ENCODE measurements at places on chromosomes 5 and 9.

- DNase-seq, result peak; percentile 67
These were observed 64.1 kb downstream of the OSTF1 start for GRCh38 chr9:75152416-75152815.

GRCh38 chr5:151622367-151623088, 31.4 kb upstream of the FAT2 start:
- DNase-seq, result no peak

DNA sequence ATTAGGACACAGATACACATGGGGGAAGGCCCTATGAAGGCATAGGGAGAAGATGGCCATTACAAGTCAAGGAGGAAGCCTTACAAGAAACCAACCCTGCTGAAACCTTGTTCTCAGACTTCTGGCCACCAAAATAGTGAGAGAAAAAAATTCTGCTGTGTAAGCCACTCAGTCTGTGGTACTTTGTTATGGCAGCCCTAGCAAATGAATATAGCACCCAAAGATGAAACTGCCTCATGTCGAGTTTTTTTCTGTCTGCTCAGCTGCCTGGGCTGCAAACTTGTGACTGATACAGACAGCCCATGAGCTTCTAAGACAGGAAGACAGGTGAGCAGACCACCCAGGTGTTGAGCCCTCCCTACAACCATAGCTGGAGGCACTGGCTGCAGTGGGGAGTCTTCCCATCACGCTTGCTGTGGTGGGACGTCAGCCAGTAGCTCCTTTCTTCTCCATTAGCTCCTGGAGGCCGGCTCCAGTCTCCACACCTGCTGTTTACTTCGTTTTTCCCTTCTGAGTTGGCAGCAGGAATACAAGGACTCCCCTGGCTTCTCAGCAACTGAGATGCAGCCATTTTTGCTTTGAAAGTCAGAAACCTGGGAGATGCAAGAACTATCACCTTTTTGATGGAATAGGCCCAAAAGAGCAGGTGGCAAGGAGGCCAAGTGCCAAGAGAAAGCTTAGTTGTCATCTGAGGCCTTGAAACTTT, 164.9 kb downstream of the SEMA6A start:
- DNase-seq, result no peak

- no peak for DNase-seq
These were observed 1.3 kb upstream of the ZNF462 start for GRCh38 chr9:106861640-106862109.

- DNase-seq, result no peak
These were observed 303.6 kb downstream of the PIK3R1 start for GRCh38 chr5:68519143-68519542.
